ENCODE measurements at places on chromosomes 5 and 9.

DNA sequence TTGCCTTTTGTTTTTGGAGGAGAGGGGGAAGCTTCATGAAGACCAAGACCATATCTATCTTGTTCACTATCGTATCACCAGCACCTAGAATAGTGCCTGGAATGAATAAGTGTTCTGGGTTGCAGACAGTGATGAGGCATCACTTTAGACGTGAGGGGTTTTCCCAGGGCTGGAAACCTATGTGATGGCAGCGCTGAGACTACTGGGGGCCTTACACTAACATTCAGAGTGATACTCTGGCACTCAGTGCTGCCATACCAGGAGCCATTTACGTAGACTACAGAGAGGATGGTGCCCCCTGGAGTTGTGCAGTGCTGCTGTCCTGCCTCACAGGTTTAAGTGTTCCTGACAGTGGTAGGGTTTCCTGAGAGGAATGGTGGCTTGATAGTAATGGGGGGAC is 6.9 kb downstream of the CCL19 start:
- DNase-seq = no peak

DNA sequence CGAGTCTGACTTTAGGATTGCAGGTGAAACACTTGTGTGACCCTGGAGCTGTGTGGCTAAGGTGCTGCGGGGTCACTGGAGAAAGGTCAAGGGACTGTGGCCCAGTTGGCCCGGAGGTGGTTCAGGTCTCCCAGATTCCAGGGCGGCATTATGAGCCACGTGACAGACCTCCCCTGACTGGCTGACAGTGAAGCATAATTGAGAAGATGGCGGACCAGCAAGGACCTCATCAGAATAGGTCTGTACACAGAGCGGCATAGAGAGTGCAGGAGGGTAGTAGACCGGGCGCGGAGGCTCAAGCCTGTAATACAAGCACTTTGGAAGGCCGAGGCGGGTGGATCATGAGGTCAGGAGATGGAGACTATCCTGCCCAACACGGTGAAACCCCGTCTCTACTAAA is 815 bp upstream of the ODF2 start:
- DNase-seq = no peak

- no peak for DNase-seq
Measured at GRCh38 chr9:127796225-127796813, 6.4 kb upstream of the FPGS start.

DNA sequence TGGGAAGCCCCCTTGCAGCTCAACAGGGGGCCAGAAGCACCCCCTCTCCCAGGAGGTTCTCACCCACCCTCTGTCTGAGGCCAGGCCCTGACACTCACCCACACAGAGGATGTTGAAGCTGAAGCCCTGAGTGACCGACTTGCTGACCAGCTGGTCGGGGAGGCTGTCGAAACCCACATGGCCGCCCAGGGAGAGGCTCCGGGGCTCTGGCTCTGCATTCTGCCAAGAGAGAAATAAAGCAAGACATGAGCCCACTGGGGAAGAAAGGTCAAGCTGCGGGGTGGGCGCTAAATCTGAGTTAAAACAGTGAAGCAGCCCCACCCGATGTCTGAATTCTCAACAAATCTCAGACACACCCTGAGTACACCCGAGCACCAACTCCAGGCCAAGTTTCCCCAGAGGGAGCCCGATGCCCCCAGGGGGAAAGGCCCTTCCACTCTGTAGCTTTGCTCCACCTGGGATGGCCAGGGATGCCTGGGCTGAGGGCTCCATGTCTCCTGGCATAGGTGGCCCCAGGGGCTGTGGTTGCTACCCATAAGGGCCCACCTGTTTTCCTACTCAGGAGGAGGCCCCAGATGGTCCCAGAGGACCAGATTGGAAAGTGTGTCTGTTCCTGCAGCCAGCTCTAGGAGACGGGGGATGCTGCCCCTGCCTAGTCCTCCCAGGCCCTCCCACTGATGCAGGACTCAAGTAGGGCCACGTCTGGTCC is 11.6 kb downstream of the SEPTIN8 start:
- DNase-seq = no peak

Measured in T-helper 9 cell (primary cell).